Central memory CD8-positive, alpha-beta T cell (primary cell): ENCODE measurements at places on chromosomes 1 and 21.
A peak's percentile ranks its signal among the peaks of the same experiment; 100 is the strongest.

- no peak for DNase-seq
Measured at GRCh38 chr1:61797045-61797755, 54.9 kb downstream of the PATJ start.

- DNase-seq = no peak
Measured at GRCh38 chr1:219938706-219939105, 10.3 kb upstream of the SLC30A10 start.

- DNase-seq = no peak
Measured at GRCh38 chr1:110356379-110356778, 17.2 kb downstream of the RBM15 start.

DNA sequence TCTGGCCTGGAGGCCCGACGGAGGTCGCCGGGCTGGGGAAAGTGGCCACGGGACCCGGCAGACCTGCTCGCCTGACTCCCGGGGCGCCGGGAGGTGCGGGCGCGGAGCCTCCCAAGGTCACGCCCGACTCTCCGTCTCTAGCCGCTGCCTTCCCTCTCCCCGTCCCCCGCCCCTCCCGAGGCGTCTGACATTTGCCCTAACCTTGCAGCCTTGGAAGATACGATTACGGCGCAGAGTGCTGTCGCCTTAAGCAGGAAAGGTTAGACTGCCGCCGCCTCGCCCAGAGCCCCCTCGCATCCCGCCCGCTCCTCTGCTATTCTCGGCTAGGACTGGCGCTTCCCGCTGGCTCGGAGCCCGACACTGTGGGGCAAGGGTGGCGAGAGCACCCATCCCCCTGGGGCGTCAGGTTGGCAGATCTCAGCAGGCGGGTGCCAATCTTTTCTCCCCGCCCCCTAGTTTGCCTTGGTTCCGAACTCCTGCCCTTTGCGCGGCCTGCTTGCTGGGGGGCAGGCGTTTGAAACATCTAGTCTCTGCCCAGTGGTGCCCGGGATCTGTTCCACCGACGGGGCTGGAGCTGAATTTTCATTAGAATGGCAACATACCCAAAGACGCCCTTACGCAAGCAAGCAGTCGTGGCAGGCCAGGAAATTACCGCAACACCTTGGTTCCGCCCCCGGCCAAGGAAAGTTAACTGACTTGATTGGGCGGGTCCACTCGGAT is 835 bp downstream of the PGM1 start:
- peak; percentile 56 for DNase-seq

GRCh38 chr21:14520535-14520934 is 25.6 kb downstream of the SAMSN1 start:
- no peak for DNase-seq

GRCh38 chr1:247491328-247491727 is 33.4 kb upstream of the OR2B11 start:
- no peak for DNase-seq

DNA sequence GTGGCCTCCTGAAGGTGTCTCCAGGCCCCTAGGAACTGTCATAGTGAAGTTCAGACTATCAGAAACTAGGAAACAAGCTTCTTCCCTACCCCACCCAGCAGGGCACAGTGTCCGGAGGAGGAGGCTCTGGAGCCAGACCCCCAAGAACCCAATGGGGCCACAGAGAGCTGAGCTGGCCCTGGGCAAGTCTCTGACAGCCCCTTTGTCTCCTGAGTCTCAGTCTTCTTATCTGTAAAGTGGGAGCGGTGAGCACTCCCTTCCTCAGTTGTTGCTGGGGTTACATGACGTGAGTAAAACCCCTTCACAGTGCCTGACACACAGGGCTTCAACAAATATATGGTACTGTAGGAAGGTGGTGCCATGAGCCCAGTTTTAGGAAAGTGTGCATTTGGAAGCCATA is 675.8 kb downstream of the MATN1 start:
- no peak for DNase-seq

- DNase-seq = no peak
Measured at GRCh38 chr1:66787641-66788040, 13.4 kb downstream of the INSL5 start.

DNA sequence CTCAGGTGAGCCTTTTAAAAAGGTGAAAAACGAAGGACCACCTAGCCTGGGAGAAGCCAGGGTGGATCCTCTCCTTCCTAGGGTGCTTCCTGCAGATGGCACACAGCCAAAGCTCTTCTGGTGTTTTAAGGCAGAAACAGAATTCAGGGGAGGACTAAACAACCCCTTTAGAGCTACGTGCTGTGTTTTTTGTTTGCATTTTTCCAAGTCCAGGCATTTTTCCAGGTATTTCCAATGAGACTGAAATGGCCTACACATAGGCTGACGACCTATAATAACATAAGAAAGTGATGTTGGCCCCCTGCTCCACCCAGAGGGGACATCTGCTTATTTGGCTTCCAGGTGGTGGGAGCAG is 83.8 kb downstream of the CAPZB start:
- no peak for DNase-seq

- DNase-seq = no peak
Measured at GRCh38 chr1:209534496-209535250, 48.8 kb upstream of the CAMK1G start.

DNA sequence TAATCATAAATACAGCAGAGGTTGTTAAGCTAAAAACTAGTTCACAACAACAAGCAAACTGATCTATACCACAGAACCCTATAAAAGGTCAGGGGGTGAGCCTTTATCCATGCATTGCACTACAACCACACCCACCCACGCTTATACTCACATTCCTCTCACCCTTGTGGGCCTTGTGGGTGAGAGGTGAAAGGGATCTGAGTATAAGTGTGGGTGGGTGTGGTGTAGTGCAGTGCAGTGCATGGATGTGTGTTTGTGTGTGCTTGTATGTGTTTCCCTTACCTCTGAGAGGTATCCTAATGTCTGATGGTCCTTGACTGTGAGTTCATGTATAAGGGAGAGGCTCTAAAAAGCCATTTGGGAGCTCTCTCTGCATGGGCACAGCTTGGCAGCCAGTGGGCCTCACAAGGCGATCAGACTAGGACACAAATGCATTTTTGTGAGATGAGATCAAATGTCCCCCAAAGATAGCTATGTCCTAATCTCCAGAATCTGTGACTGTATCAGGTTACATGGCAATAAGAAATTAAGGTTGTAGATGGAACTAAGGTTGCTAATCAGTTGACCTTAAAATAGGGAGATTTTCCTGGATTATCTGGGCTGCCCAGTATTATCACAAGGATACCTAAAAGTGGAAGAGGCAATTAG is 95.5 kb upstream of the DPT start:
- DNase-seq = no peak

GRCh38 chr1:56374026-56374974 is 205.1 kb downstream of the PLPP3 start:
- DNase-seq = no peak
